ENCODE measurements at places on chromosomes 1 and 21.

- peaks cover 8% of the 10 kb centered on the region for H3K27me3 ChIP-seq
- H3K4me3 ChIP-seq, result no peak overlapping the region
- H3K4me1 ChIP-seq, result peaks cover 23% of the 10 kb centered on the region
Measured at GRCh38 chr1:227943381-227944089, 4.2 kb downstream of the WNT9A start.

DNA sequence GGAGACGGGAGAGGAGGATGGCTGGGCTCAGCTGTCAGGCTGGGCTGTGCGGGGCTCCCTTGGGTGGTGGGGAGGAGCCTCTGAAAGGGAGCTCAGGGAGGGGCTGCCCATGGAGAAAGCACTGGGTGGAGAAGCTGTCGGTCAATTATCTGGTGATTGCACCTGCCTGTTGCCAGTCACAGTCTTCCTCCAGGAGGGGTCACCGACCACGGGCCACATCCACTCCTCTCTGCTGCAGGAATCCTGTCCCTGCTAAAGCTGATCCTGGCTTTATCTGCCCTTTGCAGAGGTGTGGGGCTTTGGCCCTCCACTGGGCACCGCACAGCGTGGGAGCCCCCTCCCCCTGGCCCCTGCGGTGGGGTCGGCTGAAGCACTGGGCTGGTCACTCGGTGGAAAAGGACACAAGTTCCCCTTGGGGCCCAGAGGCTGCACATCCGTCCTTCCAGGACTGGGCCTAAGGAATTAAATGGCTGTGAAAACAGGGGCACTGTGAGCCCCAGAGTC lies 21.8 kb upstream of the COL18A1 start:
- peak; percentile 8 for DNase-seq
- H3K27ac ChIP-seq, result no peak overlapping the region
- no peak overlapping the region for H3K4me3 ChIP-seq
- H3K27me3 ChIP-seq, result no peaks in the 10 kb centered on the region
- peaks cover 36% of the 10 kb centered on the region for H3K4me1 ChIP-seq

DNA sequence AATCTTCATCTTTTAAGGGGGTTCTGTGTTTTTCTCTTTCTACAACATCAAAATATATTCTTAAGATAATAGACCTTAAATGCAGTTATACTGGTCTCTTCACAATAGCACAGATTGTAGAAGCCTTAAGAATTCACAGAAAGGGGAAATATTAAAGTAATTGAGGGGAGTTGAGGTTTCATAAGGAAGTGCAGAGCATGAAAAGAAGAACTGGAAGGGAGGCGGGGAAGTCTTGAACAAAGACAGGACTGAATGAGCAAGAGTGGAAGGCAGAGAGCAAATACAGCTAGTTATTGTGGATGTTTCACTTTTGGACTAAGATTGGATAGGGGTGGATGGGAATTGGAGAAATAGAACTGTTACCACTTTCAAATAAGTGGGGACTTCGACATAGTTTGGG lies 67.7 kb downstream of the PTGER3 start:
- H3K27ac ChIP-seq, result no peak overlapping the region
- H3K4me1 ChIP-seq, result no peaks in the 10 kb centered on the region
- H3K27me3 ChIP-seq, result peaks cover 12% of the 10 kb centered on the region
- H3K36me3 ChIP-seq, result no peaks in the 10 kb centered on the region

DNA sequence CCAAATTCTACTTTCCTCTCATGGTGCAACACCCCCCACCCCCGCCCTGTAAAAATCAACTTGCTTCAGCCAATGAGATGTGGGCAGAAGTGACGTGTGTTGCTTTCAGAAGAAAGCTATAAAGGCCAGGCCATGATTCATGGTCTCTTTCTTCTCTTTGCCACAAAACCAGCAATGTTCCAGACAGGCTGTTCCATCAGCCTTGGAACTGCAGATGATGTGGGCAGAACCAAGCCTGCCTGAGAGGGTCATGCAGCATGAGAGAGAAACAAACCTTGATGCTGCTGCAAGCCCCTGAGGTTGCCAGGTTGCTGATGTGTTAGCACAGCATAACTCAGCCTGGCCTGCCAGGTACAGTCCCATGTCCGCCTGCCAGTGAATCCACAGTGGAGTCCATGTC lies 41.8 kb downstream of the MIS18A start:
- H3K4me1 ChIP-seq, result peaks cover 16% of the 10 kb centered on the region
- no peak overlapping the region for H3K27ac ChIP-seq
- peaks cover 3% of the 10 kb centered on the region for H3K27me3 ChIP-seq
- H3K4me3 ChIP-seq, result no peak overlapping the region
- H3K36me3 ChIP-seq, result no peaks in the 10 kb centered on the region

- no peaks in the 10 kb centered on the region for H3K27me3 ChIP-seq
- no peak overlapping the region for H3K4me3 ChIP-seq
- H3K27ac ChIP-seq, result peak overlapping the region; percentile 73
- H3K36me3 ChIP-seq, result no peaks in the 10 kb centered on the region
Measured at GRCh38 chr1:187054862-187055757, 226.4 kb downstream of the PLA2G4A start.

DNA sequence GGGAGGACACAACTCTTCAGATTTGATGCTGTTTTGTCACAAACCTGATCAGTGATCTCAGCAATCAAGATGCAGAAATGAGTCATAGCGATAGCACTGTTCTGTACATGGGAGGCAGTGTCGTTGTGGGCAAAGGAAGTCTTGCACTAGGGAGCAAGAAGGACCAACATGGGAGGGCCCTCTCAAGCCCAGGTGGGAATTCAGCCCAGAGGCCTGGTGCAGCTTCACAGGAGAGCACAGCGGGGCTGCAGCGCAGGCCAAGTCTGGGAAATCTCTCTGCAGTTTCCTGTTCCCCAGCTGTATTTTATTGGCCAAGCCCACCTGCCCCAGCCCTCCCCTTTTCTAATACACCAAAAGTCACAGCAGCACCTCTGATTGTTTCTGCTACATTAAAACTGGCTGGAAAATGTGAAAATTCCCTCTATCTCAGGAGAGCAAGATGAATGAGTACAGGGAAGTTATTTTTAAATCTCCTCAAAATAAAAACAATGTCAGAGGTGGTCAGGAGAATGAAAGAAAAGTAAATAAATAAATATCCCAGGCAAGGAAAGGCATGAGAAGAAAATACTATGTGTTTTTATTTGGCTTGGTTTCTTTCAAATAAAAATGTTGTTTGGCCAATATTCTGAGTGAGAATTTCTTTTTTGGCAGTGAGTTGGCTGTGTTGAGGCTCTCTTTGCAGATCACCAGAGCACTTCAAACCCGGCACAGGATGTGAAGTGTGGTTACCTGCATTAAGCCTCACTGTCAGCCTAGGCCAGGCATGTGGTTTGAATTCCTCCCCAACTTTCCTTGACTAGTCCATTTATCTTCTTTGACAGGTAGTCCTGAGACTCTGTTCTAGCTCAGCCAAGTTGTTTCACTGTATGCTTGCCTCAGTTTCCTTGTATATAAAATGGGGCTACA lies 422.1 kb downstream of the PLPP3 start:
- H3K4me1 ChIP-seq, result peaks cover 28% of the 10 kb centered on the region
- no peaks in the 10 kb centered on the region for H3K36me3 ChIP-seq
- H3K27ac ChIP-seq, result peak overlapping the region; percentile 31
- DNase-seq, result no peak
- H3K27me3 ChIP-seq, result no peaks in the 10 kb centered on the region

- DNase-seq, result no peak
- H3K36me3 ChIP-seq, result no peaks in the 10 kb centered on the region
- no peak overlapping the region for H3K27ac ChIP-seq
- peaks cover 79% of the 10 kb centered on the region for H3K27me3 ChIP-seq
Measured at GRCh38 chr1:98044071-98044697, 123.3 kb upstream of the DPYD start.

- DNase-seq, result no peak
- no peak overlapping the region for H3K27ac ChIP-seq
- no peak overlapping the region for H3K4me3 ChIP-seq
Measured at GRCh38 chr1:107138767-107139445, 1.9 kb upstream of the NTNG1 start.

- peaks cover 22% of the 10 kb centered on the region for H3K4me1 ChIP-seq
- no peak overlapping the region for H3K4me3 ChIP-seq
- no peak overlapping the region for H3K27ac ChIP-seq
- peaks cover 37% of the 10 kb centered on the region for H3K27me3 ChIP-seq
Measured at GRCh38 chr1:111734856-111735255, 4.3 kb downstream of the INKA2 start.

- H3K27ac ChIP-seq, result no peak overlapping the region
- peaks cover 66% of the 10 kb centered on the region for H3K36me3 ChIP-seq
- peaks cover 18% of the 10 kb centered on the region for H3K4me1 ChIP-seq
- no peaks in the 10 kb centered on the region for H3K27me3 ChIP-seq
- no peak for DNase-seq
- no peak overlapping the region for H3K4me3 ChIP-seq
Measured at GRCh38 chr1:117113199-117113598, 8.3 kb downstream of the TRIM45 start.

GRCh38 chr1:56028244-56028643 lies 551.1 kb downstream of the PLPP3 start:
- H3K27ac ChIP-seq, result no peak overlapping the region
- H3K4me3 ChIP-seq, result no peak overlapping the region
- H3K27me3 ChIP-seq, result no peaks in the 10 kb centered on the region
- DNase-seq, result no peak
- no peaks in the 10 kb centered on the region for H3K36me3 ChIP-seq
- peaks cover 9% of the 10 kb centered on the region for H3K4me1 ChIP-seq

GRCh38 chr1:170807432-170807831 lies 127.9 kb upstream of the MROH9 start:
- H3K4me3 ChIP-seq, result no peak overlapping the region
- peaks cover 33% of the 10 kb centered on the region for H3K4me1 ChIP-seq
- peaks cover 5% of the 10 kb centered on the region for H3K27me3 ChIP-seq
- DNase-seq, result no peak

- no peak overlapping the region for H3K27ac ChIP-seq
- no peaks in the 10 kb centered on the region for H3K36me3 ChIP-seq
- H3K4me1 ChIP-seq, result peaks cover 8% of the 10 kb centered on the region
- no peaks in the 10 kb centered on the region for H3K27me3 ChIP-seq
- DNase-seq, result no peak
Measured at GRCh38 chr1:214012418-214012817, 24.6 kb downstream of the PROX1 start.

DNA sequence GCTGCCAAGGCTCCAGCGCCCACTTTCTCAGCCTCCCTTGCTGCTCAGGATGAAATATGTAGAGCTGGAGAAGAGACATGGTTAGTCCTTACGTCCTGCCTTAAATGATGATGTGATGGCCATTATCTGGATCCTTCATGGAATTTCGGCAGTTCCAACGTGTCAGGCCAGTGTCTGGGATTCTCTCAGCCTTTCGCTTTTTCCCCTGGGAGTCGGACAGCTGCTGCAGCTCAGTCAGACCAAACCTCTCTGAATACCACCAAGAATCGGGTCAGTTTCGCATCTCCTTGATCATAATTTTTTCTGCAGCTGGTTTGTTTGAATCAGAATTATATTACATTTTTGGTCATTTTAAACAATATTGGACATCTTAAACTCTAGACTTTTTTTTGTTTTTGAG lies 22.3 kb upstream of the KLHDC8A start:
- DNase-seq, result no peak
- H3K27me3 ChIP-seq, result peaks cover 14% of the 10 kb centered on the region
- H3K4me3 ChIP-seq, result no peak overlapping the region

- H3K4me1 ChIP-seq, result peaks cover 9% of the 10 kb centered on the region
- H3K27me3 ChIP-seq, result peaks cover 24% of the 10 kb centered on the region
- peaks cover 2% of the 10 kb centered on the region for H3K36me3 ChIP-seq
- H3K4me3 ChIP-seq, result no peak overlapping the region
Measured at GRCh38 chr1:233389893-233390292, 62.4 kb downstream of the MAP3K21 start.

- H3K36me3 ChIP-seq, result peaks cover 8% of the 10 kb centered on the region
- H3K27ac ChIP-seq, result no peak overlapping the region
- no peaks in the 10 kb centered on the region for H3K4me1 ChIP-seq
- DNase-seq, result no peak
- no peaks in the 10 kb centered on the region for H3K27me3 ChIP-seq
- H3K4me3 ChIP-seq, result no peak overlapping the region
Measured at GRCh38 chr1:2512862-2513421, 13.5 kb downstream of the PANK4 start.

- H3K27ac ChIP-seq, result no peak overlapping the region
- no peak for DNase-seq
- H3K4me3 ChIP-seq, result no peak overlapping the region
- no peaks in the 10 kb centered on the region for H3K4me1 ChIP-seq
Measured at GRCh38 chr1:158952416-158952815, 21.1 kb downstream of the PYHIN1 start.

DNA sequence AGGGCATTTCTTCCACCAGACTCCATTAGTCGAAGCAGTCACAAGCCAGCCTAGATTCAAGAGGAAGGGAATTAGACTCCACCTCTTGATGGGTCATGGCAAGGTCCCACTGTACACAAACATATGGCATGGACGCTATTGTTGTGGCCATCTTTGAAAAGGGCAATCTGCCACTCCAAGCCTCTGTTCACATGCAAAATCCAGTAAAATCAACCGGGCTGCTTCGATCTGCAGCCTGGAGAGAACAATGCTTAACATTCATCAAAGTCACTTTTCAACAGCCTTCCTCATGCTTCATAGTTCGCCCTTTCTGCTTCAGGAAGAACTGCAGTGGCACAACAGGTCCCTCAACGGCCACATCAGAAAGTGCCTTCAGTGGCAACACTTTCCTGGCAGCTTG lies 28.0 kb upstream of the GJB5 start:
- DNase-seq, result no peak
- peaks cover 74% of the 10 kb centered on the region for H3K27me3 ChIP-seq
- no peak overlapping the region for H3K27ac ChIP-seq
- H3K4me3 ChIP-seq, result no peak overlapping the region
- no peaks in the 10 kb centered on the region for H3K4me1 ChIP-seq
- H3K36me3 ChIP-seq, result no peaks in the 10 kb centered on the region

- H3K27ac ChIP-seq, result no peak overlapping the region
- no peaks in the 10 kb centered on the region for H3K27me3 ChIP-seq
- H3K4me3 ChIP-seq, result no peak overlapping the region
- peaks cover 1% of the 10 kb centered on the region for H3K36me3 ChIP-seq
Measured at GRCh38 chr1:162639718-162640117, 7.5 kb downstream of the DDR2 start.

DNA sequence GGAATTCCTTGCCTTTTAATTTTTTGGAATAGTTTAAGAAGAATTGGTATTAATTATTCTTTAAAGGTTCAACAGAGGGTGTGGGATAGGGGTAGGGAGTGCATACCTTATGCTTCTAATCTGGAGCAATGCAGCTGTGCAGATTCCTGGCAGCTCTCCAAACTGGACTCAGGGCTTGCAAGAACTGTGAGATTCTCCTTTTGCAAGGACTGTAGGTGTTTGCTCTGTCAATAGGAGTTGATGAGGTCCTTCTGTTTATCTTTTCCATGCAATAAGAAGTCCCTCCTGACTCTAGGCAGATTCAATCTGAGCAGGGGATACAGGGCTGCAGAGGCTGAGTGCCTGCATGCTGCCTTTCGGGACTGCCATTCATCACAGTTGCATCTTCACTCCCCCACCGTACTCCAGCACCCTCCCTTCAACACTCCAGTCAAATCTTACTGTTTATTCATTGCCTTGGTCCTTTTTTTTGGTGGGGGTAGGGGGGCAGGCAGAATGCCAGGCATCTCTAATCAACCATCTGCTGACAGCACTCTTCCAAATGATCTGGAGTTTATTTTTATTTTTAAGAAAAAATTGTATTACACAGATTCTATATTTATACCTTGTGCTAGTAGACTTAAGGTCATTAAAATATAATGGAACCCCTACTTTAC lies 122.3 kb downstream of the DISC1 start:
- H3K4me1 ChIP-seq, result peaks cover 3% of the 10 kb centered on the region
- no peak for DNase-seq
- H3K4me3 ChIP-seq, result no peak overlapping the region
- peaks cover 22% of the 10 kb centered on the region for H3K36me3 ChIP-seq
- no peak overlapping the region for H3K27ac ChIP-seq
- no peaks in the 10 kb centered on the region for H3K27me3 ChIP-seq

- peak overlapping the region; percentile 62 for H3K27ac ChIP-seq
- DNase-seq, result no peak
- H3K36me3 ChIP-seq, result no peaks in the 10 kb centered on the region
- no peaks in the 10 kb centered on the region for H3K27me3 ChIP-seq
Measured at GRCh38 chr1:39214998-39215873, 10.7 kb downstream of the MACF1 start.
